Activated naive CD8-positive, alpha-beta T cell treated with anti-CD3 and anti-CD28 coated beads, Interleukin-2, amount 10 ng/mL, durations not matched to agents 7 days and 5 days (primary cell): ENCODE measurements at places on chromosomes 6 and 20.

GRCh38 chr6:92559003-92559402 lies 860.4 kb downstream of the EPHA7 start:
- no peak for DNase-seq

DNA sequence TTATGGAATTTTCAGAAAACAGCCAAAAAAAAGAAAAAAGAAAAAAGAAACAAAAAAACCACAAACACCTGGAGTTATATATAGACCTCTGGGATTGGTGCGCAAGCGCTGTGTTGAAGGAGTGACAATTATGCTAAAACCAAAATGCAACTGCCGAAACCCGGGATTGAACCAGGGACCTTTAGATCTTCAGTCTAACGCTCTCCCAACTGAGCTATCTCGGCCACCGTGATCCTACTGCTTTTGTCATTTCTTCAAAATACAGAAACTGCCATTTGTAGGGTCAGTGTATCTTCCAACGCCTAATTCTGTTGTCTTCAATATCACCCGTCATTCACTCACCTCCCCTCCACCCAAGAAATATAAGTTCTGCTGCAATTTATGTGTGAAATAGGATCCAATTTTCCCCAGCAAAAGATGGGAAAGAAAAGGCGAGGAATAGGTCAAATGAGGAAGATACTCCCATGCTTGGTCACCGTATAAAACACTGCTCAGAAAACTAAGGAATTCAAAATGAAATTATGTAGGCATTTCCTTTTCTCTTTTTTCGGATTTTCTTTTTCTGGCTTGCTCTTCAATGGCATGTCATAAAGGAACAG lies 116.0 kb downstream of the TRIM27 start:
- DNase-seq = no peak

- no peak for DNase-seq
These were observed 73.8 kb upstream of the ECI2 start for GRCh38 chr6:4209196-4209595.

DNA sequence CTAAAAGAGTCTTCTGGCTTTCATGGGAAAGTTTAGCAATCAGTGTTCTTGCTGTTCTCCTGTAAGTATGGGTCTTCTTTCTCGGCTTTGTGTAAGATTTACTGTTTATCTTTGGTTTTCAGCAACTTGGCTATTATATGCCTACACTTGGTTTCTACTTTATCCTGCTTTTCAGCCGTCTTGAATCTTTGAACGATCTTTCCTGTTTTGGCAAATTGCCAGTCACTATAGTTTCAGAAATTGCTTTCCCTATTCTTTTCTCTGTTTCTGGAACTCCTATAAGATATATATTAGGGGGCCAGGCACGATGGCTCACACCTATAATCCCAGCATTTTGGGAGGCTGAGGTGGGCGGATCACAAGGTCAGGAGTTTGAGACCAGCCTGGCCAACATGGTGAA lies 14.6 kb upstream of the SRPK1 start:
- DNase-seq = no peak

- no peak for DNase-seq
These were observed 202.2 kb upstream of the CCN2 start for GRCh38 chr6:132153221-132153898.

- no peak for DNase-seq
These were observed 5.0 kb downstream of the BCL2L1 start for GRCh38 chr20:31717478-31718201.

DNA sequence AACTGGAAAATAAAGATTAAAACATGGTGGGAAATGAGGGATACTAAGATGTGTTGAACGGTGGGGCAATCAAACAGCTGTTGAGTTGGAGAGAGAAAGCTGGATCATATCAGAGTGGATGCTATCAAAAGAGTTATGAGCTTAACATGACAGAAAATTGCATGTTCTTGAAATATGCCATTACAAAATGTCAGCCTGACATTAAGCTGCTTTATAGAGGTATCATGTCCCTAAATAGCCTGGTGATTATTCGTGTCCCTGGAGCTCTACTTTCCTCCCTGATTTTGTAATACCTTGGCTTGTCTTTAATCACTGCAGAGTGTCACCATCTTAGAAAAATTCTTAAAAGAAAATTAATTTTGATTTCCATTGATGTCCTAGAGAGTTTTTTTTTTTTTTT lies 223.1 kb downstream of the PHF3 start:
- DNase-seq = no peak

- no peak for DNase-seq
These were observed 262.2 kb downstream of the TAF4 start for GRCh38 chr20:61803416-61803914.

DNA sequence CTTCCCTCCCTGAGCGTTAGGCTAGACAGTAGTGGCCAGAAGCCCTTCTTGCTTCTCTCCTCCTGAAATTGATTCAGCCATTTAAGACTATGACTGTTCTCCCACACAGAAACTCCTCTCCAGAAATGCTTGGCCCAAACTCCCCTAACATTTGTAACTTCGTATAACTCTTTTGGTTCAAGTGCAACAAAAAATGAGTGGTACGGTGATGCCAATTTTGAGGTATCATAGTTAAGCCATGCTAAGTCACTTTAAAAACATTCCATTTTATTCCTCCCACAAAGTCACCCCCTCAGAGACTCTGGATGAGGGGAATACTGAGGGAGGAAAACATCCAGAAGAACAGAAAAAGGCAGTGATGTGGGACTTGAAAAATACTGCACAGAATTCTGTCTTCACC lies 21.1 kb upstream of the ROS1 start:
- DNase-seq = no peak

GRCh38 chr6:163354761-163355425 lies 59.6 kb upstream of the QKI start:
- DNase-seq = no peak

DNA sequence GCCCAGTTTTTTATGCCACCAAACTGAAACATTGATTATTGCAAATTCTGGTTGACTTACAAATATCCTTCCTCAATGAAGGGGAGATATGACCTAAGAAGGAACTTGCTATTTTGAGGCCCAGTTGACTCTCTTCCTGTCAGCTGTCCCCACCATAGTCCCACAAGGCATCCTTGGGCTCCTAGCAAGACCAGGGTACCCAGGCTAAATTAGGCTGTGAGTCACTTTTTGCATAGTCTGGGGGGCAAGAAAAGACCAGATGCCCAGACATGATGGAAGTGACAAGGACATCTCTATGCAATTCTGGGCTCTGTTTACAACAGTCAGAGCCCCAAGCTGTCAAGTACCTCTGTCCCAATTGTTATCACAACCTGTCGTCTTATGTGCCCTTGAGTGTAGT lies 31.8 kb upstream of the MAFB start:
- DNase-seq = no peak

DNA sequence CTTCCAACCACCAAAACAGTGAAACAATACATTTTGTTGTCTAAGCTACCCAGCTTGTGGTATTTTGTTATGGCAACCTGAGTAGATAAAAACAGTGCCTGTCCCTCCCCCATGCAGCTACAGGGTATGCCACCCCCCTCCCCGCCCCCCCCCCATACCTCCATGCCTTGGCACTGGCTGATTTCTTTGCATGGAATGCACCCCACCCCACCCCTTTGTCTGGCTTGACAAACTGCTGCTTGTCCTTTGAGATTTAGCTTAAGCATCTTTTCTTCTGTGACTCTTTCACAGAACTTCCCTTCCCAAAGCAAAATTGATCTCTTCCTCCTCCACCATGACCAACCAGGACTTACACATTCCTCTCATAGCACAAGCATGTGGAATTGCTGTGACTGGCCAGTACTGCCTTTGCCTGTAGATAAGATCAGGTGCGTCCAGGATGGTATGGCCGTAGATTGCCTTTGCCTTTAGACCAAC lies 64.6 kb upstream of the ADGRF1 start:
- DNase-seq = no peak

DNA sequence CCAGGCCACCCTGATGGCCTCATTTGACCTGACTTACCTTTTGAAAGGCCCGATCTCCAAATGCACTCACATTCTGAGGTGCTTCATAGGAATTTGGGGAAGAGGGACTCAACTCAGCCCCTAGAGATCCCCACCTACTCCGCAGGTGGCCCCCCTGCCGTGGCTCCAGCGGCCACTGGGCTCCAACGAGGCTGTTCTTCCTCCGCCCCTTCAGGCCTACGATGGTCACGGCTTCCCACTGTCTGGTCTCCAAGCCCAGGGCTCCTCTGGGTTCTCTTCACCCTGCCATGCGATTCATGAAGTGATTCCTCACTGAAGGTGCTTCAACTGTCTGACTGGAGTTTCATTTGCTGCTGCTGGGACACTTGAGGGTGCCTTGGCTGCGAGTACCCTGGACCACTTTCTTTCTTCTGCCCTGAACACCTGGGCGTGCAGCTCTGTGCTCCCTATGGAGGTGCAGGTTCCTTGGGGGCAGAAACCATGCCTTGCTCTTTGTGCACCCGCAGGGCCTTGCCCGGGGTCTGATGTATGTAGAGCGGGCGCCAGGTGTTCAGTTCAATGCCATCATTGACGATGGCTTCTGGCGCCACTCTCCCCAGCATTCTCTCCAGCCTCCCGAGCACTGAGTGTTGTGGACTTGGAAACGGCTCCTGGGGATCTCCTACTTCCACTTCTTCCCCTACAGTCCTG lies 10.0 kb upstream of the DUSP22 start:
- no peak for DNase-seq

DNA sequence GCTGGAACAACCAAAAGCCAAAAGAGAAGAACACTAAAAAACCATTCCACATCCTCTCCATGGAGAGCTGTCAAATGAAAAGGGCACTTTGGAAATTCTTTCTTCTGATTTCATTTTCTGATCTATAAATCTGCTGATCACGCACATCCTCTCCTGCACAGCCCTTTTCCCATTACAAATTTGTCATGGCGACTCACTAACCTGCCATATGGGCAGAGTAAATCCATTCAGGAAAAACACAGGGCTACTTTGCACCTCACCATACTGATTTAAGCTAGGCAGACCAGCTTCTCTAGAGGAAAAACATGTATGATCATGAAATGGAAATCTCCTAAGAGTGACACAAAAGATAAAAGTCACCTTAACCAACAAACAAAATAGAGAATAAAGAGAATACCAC lies 26.0 kb downstream of the TOMM6 start:
- DNase-seq = no peak
